ENCODE measurements at places on chromosomes 5 and 9.

DNA sequence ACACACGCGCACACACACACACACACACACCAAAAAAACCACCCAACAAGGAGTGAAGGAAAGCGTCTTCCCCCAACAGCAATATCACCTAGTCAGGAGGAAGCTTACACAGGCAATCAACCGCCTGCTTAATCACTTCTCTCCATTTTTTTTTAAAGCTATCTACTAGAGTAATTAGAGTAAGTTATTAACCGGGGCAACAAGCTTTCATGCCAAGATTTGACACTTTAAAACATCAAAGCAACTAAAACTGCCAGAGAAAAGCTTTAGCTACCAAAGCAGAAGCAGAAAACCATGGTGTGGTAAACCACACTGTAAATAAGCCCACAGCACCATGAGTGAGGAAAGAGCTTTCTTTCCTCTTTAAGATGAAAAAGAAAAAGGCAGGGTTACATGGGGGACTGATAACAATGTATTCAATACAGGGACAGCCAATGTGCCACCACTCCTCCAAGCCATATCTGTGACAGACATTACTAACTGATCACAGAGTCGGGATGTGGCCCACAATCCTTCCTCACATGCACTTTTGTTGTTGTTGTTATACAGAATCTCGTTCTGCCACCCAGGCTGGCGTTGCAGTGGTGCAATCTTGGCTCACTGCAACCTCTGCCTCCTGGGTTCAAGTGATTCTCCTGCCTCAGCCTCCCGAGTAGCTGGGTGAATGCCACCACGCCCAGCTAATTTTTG, 282.1 kb downstream of the CRB2 start:
- DNase-seq: no peak

DNA sequence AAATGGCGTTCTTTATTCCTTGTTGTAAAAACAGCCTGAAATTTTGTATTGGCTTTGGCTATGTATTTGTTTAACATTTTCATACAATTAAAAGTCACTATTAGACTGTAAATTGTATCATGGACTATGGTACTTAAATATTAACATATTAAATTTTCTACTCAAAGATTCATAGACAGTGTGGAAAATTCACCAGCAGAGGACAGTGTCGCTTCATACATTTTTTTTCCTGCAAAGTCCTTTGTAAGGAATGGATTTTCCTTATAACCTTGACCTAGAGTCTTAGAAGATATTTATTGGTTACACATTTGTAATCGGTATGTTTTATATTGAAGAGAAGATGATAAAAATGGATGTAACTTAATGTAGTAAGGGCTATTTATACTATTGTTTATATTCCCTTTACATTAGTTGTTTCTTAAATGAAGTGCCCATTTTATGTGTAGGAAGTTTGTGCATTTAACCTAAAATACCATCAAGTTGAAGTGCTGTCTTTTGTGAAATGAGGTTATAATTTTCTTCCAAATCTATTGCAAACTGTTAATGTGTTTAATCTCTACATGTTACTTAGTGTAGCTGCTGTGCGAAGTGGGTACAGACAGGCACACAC, 150.1 kb downstream of the KDM4C start:
- no peak for DNase-seq

- no peak for DNase-seq
These were observed 19.8 kb downstream of the BRINP1 start for GRCh38 chr9:119349351-119349825.

DNA sequence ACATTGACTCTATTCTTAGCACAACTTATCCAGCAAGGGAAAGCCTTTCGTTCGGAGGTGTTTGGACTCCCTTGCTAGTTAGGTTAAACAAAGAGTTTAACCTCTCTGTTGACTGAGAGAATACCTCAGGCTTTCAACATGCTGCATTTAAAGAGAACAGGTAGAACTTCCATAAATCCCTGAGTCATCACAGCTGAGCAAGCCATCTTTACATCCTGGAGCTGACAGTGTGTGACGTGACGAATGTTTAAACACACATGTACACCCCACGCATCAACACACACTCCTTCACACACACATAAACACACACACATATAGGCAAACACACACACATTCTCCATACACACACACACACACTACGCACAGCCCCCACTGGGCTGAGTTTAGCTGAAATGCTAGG, 152.8 kb downstream of the ADAMTS12 start:
- no peak for DNase-seq

DNA sequence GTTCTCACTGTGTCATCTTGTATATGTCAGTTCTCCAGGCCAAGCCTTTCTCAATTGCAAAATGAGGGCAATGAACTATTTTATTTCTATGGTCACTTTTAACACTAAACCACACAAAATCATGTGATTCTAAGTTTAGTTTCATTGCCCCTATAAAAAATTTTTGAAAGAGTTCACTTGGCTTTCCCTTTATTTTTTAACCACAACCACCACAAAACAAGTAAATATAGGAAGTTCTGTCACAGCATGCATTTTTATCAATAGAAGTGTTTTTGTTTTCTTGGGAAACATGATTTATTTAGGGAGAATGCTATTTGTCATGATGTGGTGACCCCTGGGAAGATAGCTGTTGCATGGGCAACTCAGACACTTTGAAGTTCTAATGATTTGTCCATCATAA, 169.1 kb downstream of the CSNK1G3 start:
- DNase-seq: no peak

- no peak for DNase-seq
These were observed 60.3 kb upstream of the EPB41L4A start for GRCh38 chr5:112479418-112479817.

DNA sequence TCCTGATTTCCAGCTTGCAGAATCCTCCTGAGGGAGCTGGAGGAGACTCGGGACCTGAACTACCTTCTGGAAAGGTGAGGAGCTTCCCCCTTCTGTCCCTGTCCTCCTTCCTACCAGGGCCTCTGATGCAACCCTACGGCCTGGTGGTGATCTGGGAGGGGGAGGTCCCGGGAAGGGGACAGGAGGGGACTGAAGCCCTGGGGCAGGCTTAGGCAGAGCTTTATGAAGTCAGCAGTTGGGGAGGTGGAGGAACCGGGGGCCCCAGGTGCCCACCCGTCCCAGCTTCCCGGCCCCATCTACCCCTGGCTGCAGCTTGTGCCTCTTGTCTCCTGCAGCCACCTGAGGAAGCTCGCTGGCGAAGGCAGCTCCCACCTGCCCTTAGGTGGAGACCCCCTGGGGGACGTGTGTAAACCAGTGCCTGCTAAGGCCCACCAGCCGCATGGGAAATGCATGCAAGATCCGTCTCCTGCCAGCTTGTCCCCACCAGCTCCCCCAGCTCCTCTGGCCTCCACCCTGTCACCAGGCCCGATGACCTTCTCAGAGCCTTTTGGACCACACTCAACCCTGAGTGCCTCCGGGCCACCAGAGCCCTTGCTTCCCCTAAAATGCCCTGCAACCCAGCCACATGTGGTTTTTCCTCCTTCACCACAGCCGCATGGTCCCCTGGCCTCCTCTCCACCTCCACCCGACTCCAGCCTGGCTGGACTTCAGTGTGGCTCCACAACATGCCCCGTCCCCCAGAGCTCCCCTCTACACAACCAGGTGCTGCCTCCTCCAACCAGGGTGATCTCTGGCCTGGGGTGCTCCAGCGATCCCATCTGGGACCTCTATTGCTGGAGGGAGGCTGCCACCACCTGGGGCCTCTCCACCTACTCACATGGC, 2.1 kb downstream of the SPATA31E1 start:
- DNase-seq: no peak

DNA sequence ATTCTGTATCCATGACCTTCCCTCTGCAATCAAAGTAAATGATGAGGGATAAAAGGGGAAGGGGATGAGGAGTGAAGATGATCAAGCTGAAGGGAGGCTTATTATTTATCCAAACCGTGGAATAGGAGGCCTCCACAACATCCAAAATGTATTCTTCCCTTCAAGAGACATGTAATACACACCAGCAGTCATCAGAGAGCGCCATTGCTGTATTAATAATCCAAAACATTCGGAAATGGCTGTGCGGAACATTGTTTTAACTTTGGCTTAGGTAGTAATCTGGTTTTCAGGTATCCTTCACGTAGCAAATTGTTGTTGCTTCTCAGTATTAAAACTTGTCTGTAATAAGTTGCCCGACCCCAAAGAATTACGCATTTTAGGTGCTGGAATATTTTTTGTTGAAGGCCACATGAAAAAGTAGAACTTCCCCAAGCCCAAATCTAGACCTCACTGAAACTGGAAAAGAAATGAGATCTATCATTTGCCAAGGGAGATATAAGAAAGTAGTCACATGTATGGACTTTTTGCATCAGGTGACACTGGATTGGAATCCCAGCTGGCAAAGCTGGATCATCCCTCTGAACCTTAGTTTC, 2.6 kb upstream of the BOD1 start:
- no peak for DNase-seq

DNA sequence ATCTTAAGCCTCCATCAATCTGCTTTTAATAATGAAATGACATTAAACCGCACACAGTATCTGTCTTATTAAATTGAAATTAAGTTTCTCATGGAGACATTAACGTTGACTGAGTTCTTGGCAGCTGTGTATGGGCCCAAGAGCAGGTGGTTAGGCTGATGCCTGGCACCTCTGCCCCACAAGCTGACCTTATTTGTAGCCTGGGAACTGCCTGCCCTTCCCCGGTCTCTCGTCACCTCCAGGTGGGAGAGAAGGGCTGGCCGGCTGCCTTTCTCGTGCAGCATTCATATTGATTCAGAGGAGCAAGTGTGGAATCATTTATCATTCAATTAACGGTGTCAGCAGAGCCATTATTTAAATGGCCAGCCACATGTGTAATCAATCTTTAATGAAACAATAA, 53.0 kb upstream of the FCN1 start:
- peak; percentile 14 for DNase-seq

GRCh38 chr9:133351526-133351907, 3.5 kb downstream of the RPL7A start:
- no peak for DNase-seq

DNA sequence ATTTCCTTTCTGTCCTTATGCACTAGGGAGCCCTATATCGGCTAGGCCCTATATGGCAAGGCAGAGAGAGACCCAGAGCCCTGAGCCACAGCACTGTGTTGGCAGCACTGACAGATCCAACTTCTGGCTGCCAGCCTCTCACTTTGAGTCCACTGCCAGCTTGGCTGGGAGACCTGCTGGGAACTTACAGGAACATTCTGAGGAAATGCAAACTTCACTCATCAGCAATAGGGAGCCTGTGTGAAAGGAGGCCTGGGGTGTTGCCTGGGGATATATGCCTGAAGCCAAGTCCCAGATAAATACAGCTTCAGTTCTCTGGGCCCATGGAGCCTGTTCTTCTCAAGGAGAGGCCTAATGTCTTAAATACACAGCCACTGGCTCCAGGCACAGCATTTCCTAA, 78.0 kb downstream of the ADRB2 start:
- no peak for DNase-seq

DNA sequence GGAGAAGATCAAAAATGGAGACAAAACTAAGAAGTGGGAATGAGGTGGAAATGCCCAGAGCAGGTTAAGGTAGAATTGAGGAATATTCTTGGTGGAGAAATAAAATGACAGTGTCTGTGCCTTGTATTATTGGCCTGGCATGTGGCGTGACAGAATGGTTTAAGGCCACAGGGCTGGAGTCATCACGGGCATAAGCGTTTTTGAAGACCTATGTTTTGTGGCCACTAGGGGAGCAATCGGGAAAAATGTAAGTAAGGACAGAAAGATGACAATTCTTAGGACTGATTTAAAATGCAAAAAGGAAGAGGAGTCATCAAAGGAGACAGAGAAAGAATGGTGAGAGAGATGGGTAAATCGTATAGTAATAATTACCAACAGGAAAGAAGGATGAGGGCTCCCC, 72.2 kb upstream of the EPB41L4A start:
- no peak for DNase-seq

- DNase-seq: no peak
These were observed 73.4 kb downstream of the C9orf85 start for GRCh38 chr9:71984831-71985281.

GRCh38 chr5:73118391-73118973, 1.9 kb upstream of the TMEM171 start:
- no peak for DNase-seq

GRCh38 chr9:16133556-16134227, 580.8 kb downstream of the CCDC171 start:
- DNase-seq: peak; percentile 52

- DNase-seq: no peak
These were observed 69.0 kb upstream of the SNX2 start for GRCh38 chr5:122705851-122706250.

- DNase-seq: no peak
These were observed 106.9 kb downstream of the GLDC start for GRCh38 chr9:6538666-6539071.

- DNase-seq: no peak
These were observed 839.3 kb upstream of the ARRDC3 start for GRCh38 chr5:92222449-92222848.
